Activated naive CD4-positive, alpha-beta T cell treated with anti-CD3 and anti-CD28 coated beads, Interleukin-2, amount 50 U/mL, for 16 hours (primary cell): ENCODE measurements at places on chromosomes 2 and 18.

DNA sequence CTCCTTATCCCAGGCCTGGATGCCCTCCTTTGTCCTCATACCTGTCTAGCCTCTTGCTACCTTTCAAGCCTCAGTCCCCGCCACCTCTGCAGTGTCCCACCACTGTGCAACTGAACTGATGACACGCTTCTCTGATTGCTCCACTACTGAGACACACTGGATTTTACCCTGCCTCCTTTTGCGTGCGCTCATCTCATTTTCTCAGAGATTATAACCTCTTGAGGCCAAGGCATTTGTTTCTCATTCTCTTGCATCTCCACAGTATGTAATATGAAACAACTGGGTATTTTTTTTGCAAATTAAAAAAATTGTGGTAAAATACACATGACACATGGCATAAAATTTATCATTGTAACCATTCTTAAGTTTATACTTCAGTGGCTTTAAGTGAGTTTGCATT is 95.4 kb downstream of the PRKCE start:
- DNase-seq, result no peak

GRCh38 chr2:9201185-9201891 is 5.3 kb upstream of the ASAP2 start:
- DNase-seq, result no peak

DNA sequence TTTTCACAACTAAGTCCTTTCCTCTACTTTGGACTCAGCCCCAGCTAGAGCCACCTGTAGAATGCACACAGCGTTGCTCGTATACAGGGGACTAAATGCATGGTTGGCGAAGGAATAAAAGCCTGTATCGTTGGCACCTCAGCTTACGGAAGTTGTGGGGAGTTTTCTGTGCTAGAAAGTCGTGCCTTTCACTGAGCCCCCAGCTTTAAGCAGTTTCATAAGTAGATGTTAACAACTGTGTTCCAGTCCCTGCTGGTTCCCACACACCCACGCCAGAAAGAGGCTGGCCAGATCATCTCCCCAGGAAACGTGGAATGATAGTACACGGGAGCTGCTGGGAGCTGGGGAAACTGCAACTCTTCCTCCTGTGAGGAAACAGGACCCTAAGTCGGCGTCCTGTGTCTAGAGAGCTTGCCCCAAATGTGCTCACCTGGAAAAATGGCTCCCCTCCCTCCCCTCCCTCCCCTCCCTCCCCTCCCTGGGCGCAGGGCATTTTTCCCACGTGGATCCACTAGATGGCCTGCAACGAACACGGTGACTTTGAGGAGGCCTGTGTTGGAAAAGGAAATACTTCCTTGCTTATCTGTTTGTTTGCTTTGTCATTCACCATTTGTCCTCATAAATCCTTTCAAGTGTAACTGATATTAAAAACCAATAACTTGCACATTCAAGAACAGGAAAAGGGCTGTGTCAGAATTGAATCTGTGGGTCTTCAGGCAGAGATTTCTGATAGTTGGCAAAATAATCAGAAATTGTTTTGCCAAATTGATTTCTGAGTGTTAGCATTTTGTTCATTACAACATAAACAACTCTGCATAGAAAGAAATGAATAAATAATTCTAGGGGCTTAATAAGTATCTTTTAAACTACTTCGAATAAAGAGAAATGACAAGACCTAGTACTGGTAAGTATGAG is 43.9 kb upstream of the RFX8 start:
- DNase-seq, result no peak

GRCh38 chr18:58536202-58536516 is 92.7 kb downstream of the ALPK2 start:
- no peak for DNase-seq

DNA sequence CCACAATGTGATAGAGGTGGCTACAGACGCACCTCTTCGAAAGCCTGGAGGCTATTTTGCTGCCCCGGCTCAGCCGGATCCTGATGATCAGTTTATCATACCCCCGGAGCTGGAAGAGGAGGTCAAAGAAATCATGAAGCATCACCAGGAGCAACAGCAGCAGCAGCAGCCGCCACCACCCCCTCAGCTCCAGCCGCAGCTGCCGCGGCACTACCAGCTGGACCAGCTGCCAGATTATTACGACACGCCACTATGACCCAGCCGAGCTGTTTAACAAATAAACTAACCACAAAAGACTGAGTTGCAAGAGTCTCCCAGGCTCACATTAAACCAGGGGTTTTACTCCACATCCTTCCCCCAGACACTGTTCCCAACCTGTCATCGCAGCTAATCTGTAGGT is 263.8 kb downstream of the PHLPP1 start:
- no peak for DNase-seq

DNA sequence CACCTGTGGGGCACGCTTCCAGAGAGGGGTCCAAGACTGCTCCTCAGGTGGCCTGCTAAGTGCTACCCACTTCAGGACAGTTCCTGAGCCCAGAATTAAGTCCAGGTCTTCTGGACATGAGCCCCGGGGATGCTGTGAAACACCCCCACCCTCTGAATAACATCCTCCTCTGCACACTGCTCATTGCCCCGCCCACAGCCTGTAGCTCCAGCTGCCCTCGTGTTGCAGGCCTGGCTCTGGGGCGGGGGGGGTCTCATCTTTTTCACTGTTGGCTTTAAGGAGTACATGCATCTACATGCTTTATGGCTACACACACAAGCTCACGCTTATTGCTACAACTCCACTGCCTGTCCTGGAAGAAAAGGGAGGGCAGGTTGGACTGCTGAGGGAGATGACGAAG is 92.8 kb downstream of the PTGR3 start:
- no peak for DNase-seq
